Glutamatergic neuron (in vitro differentiated cells): ENCODE measurements at places on chromosomes 12 and 14.

GRCh38 chr14:71202881-71203280, 295.6 kb downstream of the PCNX1 start:
- DNase-seq: no peak

DNA sequence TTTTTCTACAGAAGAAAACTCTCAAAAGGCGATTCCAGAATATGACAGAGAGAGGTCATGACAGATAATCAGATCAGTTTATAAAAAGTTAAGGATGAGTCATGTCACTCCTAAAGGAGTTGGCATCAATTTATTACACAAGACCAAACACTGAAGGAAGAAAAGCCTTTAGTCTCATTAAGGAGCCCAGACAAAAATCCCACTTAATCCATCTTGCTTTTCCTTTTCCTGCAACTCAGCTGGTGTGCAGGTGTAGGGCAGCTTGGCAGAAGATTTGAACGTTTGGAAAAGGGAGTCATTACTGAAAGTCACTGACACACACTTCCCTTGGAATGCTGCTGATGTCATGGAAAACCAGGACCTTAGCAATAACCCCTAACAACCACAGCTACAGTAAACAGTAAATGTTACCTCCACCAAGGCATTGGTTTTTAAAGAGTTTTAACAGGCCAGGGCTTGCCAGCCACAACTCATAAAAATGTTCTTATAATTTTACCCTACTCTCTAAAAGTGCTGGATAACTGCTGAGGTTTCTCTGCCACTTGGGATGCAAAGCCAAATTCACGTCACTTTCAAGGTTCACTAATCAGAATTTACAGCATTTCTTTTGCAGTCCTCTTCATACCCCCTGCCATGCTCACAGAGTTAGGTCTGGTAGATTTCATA, 320.6 kb downstream of the RAD51B start:
- no peak for DNase-seq

GRCh38 chr12:27002141-27002540, 12.0 kb downstream of the TM7SF3 start:
- no peak for DNase-seq

DNA sequence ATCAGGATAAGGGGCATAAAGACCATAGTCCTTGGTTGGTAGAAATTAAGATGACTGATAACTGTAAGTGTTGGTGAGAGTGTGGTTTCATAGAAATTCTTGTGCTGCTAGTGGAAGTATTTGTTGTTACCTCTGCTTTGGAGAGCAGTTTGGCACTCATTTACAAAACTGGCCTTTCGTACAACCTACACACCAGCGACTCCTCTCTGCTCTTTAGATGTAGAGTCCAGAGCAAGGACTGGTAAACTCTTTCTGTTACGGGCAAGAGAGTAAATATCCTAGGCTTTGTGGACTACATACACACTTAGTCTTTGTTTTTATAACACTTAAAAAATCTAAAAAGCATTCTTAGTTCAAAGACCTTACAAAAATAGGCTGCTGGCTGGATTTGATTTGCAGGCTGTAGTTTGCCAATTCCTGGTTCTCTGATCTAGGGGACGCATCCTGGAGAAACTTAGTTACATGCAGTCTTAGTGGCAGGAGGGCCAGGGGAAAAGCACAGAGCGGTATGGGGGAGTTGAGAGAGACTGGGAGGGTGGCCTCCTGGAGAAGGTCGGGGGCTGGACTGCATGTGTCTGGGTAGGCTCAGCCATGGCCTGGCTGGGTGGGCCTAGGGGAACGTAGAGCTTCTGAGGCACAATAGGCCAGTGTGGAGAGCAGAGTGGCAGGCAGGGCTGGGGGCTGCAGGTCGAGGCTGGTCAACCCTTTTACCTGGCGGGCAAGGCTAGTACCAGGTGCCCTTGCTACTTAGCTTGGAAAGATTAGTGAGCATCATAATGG, 55.3 kb upstream of the AMN start:
- DNase-seq: no peak

GRCh38 chr14:72652179-72652578, 241.7 kb downstream of the DPF3 start:
- DNase-seq: no peak

DNA sequence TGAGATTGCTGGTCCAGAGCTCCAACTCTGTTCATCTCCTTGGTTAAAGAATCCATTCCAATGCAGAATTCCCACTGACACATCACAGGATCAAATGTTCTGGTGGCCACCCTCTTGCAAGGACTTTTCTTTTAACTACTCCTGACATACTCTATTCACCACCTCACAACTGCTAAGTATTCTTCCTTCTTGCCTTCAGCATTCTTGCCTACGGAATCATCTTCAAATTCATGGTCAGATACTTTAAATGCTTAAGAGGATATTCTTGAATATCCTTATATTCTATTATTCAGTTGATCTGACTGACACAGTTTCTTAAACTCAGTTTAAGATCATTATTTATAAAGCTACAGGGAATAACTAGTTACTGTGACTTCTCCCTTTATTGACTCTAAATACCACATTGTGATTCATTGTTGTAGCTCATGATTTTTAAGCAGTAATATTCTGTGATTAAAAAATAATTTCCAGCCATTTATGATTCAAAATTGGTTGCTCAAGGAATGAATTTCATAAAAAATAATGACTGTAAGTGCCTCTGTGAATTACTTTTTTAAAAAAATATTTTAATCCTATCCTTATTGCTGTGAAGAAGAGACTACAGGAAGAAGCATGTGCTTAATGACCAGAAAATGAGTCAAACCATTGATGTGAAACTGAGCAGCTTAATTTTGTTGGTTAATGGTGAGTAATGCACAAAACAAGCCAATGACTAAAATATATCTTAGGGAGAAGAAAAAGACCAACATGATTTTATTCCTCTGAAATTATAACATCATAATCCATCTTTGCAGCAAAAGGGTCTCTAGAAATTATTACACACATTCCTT, 207.1 kb downstream of the PIK3C2G start:
- DNase-seq: no peak

DNA sequence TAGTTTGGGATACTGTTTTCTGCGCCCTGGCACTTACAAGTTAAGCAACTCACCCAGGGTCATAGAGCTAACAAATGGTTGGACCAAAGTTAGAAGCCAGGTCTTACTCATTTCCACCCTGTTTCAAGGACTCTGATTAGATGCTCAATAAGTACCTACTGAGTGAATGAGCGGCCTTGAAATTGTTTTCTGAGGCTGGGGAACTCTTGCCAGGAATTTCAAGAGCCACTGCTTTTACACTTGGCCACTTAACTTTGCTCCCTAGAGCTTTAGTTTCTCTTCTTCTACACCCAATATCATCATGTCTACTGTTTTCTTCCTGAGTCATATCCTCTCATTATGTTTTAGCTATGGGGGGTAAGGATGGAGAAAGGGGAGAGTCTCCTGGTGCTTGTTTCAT, 431.6 kb downstream of the ZFP36L1 start:
- DNase-seq: no peak

- DNase-seq: no peak
Measured at GRCh38 chr14:103767336-103767894, 51.8 kb downstream of the ZFYVE21 start.

DNA sequence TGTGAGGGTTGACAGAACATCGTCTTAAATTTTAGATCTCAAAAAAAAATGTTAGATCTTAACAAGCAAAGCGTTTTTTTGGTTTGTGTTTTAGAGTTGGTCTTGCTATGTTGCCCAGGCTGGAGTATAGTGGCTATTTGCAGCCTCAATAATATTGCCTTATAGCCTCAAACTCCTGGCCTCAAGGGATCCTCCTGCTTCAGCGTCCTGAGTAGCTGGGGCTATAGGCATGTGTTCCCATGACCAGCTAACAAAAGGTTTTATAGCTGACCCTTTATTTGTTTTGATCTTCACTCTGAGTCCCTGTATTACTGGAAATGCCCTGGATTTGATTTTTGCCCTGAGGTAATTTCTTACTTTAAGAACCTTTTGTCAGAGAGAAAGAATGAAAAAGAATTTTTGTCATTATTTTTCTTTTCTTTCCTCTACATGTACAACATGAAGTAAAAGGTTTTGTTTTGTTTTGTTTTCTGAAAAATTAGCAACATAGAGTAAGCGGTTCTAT, 5.2 kb downstream of the INHBC start:
- no peak for DNase-seq

GRCh38 chr14:69693801-69694729, 72.9 kb upstream of the SRSF5 start:
- DNase-seq: no peak

- DNase-seq: no peak
Measured at GRCh38 chr14:59181791-59182190, 6.7 kb upstream of the DAAM1 start.

- DNase-seq: no peak
Measured at GRCh38 chr12:53223389-53224060, 8.5 kb downstream of the RARG start.

DNA sequence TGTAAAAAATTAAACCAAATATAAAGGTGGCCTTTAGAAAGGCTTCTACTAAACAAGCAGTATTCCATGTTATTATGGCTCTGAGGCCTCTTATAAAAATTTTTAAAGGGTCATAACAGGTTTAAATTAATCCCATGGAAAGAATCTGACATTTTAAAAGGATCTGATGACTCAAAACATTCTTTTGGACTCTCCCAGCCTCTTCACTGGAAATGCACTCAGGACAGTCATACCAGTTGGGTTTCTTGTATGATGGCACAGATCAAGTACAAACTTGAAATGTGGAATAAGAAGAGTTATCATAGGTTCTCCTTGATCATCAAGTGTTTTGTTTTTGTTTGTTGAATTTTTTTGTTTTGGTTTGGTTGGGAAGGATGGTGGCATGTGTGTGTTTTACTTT, 50.8 kb downstream of the PPP2R5E start:
- no peak for DNase-seq

DNA sequence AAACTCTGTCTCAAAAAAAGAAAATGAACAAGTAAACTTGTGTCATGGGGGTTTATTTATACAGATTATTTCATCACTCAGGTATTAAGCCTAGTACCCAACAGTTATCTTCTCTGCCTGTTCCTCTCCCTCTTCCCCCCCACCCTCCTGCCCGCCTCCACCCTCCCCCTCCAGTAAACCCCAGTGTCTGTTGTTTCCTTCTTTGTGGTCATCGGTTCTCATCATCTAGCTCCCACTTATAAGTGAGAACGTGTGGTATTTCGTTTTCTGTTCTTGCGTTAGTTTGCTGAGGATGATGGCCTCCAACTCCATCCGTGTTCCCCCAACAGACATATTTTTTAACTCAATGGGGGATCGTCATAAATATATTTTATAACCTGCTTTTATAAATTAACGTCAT, 12.3 kb downstream of the IL31 start:
- no peak for DNase-seq

- peak; percentile 34 for DNase-seq
Measured at GRCh38 chr12:62438098-62438692, 28.4 kb upstream of the MON2 start.

DNA sequence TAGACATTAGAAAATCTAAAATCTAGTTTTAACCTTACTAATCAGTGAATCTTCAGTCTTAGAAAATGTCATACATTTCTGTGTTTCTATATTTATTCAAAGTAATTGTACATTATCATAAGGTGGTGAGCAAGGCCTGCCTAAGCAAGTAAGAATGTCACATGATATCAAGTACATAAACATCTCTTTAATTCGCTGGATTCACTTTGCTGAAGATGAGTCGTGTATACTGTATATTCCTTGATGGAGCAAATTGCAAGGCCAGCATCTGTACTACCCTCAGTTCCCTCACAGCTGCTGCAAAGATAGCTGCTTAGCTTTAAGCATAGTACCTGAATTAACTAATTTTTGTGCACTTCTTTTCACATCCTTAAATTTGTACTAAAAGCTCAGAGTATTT, 8.5 kb upstream of the AK7 start:
- DNase-seq: no peak

DNA sequence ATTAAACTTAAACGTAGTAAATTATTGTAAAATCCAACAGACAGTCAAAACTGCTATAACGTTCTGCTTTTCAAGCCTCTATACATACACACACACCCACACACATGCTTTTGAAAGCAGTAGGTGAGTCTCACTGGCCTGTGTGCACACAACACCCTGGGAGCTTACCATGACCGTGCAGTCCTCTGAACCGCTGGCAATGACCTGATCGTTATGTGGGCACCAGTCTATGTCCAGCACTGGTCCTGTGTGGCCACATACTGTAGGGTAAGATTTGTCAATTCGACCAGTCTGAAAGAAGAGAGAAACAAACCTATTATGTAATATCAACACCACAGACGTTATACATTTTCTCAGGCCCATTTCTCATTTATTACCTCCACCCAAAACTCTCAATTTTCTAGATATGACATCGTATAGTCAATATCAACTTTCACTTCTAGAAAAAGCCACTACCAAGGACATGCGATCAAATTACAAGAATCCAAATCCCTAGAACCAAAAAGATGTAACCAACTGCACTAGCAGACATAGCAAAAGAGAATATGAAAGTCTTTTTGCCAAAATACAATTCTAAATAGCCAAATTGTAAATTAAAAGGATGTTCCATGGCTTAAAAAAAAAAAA, 44.5 kb upstream of the SELPLG start:
- DNase-seq: no peak

DNA sequence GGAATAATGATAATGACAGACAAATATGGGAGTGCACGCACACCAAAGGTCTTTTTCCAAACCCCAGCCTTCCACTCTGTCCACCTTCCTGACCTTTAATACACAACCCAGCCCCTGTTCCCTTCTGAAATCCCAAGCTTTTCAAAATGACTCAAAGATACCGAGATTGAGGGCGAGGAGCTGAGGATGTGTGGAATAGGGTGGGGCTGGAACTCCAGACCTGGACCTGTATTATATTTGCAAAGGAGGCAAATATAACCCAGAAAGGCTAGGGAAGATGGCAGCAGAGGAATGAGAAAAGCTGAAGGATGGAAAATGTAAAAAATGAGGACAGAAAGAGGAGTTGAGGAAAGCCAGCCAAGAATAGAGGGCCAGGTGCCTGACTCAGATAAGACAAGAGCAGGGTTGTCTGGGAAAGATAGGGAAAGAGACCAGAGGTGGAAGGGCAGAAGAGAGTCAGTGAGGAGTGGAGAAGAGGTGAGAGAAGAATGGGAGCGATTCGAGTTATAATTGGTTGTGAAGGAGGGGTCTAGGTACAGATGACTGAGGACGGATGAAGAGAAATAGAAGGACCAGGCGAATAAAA, 1.0 kb upstream of the PTMS start:
- DNase-seq: no peak

- DNase-seq: no peak
Measured at GRCh38 chr12:43320281-43320680, 231.7 kb downstream of the ADAMTS20 start.

- no peak for DNase-seq
Measured at GRCh38 chr12:104870797-104871196, 87.3 kb downstream of the SLC41A2 start.

DNA sequence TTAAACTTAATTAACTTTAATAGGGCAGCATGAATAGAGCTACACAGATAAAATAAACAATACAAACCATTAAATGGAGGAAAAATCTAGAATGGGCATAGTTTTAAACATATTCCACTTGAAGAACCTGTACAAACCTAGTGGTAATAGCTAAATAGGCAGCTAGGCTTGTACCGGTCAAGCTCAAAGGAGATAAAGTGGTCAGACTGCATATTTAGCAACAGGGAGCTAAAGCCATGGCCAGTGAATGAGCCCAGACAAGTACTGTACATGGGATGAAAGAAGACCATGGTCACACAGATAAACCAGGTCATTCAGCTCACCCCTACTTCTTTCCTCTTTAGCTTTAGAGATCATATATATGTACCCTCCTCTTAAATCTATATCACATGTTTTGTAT, 186.6 kb upstream of the KRR1 start:
- DNase-seq: no peak
